ENCODE measurements at places on chromosomes 2 and 18.

DNA sequence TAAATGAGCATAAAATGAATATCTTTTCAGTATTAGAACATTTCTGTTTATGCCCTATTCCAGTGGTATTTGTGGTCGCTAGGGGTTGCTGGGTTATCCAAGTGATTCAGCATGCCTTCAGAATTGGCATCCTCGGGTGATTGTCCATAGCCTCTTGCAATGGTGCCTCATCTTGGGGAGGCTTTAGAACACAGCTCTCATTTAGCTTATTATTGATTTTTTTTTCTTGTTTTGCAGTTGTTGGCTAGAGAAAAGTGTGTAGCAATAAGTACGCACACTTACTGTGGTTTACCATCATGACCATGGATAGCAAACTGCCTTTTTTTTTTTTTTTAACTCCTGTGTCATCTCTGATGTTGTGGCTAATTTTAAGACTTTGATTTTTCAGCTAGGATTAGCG is 33.6 kb downstream of the PLEKHA3 start:
- no peak for DNase-seq

DNA sequence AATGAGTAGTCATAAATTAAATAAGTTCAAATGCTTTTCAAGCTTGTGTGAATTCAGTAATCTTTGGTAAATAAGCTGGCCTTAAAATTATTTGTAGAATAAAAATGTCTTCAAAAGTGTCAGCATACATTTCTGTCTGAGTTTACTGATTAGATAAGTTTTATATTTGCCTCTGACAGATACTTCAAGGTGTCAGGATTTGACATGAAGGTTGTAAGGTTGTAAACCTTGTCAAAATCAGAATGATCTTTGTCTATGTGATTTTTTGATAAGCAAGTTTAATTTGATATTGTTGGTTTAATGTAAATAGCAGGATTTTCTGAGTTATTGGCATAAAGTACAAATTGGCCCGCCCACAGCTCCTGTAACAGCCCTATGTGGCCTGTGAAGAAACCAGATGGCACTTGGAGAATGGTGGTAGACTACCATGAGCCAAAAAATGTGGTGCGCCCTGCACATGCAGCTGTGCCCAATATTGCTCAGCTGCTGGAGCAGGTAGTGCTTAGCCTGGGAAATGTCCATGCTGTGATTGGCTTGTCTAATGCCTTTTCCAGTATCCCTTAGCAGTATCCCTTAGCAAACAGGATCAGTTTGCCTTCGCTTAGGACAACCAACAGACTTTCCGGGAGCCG is 188.0 kb upstream of the SPHKAP start:
- DNase-seq = no peak

DNA sequence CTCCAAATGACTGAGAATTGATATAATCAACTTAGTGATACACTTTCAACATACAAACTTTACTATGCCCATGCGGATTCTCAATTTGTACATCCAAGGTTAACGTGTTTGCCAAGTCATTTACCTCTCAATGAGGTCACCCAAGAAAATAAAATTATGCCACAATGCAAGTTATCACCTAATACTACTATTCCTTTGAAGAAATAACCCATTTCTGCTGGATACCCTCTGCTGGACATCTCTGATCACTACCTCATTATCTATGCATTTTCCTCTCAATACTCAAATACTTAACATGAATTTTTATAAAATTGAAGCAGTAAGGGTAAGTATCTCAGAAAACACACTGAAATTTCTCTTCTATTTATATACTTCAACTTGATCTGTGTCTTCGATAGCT is 12.7 kb downstream of the HNRNPLL start:
- DNase-seq = no peak

- no peak for DNase-seq
These were observed 255.1 kb upstream of the CXCR4 start for GRCh38 chr2:136373029-136373428.

DNA sequence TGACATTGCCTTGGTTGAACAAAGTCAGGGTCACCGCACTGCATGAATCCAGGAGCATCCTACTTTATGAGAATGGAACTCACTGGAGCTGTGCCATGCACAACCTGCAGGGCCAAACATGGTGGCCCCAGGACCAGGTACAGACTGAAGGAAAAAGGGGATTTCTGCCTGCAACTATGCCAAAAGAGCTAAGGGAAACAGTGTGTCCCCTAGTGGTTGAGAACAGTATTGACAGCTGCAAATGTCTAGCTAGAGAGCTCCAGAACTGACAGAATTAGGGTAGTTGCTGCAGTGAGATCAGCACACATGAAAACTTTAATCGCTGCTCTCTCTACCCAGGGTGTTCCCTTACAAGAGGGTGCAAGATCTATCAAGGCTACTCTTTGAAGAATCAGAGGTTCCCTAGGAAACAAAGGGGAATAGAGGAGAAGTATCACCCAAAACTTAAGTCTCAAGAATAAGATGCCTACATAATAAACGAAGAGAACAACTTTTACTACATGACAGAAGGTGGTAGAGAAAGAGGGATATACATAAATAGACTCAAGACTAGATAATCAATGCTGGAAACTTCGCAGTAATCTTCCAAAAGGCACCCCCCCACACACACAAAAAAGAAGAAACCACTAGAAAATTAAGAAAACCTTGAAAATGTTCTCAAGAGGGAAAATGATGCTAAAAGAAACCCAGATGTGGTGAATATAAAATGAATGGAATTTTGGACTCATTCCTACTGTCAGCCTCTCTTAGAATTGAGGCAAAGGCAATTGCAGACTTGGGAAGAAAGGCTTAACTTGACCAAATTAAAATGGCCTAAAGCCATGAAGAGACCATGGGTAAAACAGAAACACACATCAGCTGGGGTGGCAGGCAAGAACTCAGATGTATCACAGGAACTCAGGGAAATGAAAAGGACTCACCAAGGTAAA is 43.6 kb upstream of the IHH start:
- no peak for DNase-seq

- DNase-seq = no peak
These were observed 45.3 kb upstream of the CCBE1 start for GRCh38 chr18:59742325-59743111.

- DNase-seq = no peak
These were observed 66.0 kb upstream of the FAM136A start for GRCh38 chr2:70367722-70368323.

DNA sequence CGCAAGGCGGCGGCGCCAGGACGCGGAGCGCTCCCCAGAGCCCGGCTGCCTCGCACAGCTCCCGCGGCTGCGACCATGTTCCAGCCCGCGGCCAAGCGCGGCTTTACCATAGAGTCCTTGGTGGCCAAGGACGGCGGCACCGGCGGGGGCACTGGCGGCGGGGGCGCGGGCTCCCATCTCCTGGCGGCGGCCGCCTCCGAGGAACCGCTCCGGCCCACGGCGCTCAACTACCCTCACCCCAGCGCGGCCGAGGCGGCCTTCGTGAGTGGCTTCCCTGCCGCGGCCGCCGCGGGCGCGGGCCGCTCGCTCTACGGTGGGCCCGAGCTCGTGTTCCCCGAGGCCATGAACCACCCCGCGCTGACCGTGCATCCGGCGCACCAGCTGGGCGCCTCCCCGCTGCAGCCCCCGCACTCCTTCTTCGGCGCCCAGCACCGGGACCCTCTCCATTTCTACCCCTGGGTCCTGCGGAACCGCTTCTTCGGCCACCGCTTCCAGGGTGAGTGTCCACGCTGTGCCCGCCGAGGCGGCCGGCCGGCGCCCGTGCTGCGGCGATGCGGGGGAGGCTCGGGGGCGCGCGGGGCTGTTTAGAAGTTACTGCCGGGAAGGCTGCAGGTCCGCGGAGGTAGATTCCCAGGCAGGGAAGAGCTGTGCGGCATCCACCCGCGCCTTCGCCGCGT is 696 bp downstream of the EMX1 start:
- DNase-seq = no peak
